ENCODE measurements at places on chromosomes 6 and 20.

DNA sequence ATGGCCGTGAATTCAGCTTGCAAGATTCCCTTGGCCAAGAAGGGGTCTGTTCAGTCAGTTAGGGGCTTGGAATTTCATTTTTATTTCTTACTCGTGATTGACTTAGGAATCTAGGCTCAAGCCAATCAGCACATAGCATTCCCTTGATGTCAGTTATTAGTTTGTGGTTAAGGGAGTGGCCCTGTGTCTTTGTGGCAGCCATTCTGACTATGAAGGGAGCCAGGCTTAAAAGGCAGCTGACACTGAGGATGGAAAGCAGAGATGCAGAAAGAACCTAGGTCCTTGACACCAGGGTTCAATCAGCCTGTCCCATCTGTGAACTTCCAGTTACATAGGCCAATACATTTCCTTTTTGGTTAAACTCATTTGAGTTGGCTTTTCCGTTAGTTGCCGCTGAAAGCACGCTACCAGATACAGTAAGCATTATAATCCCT lies 48.1 kb downstream of the MCUR1 start:
- no peak for DNase-seq

DNA sequence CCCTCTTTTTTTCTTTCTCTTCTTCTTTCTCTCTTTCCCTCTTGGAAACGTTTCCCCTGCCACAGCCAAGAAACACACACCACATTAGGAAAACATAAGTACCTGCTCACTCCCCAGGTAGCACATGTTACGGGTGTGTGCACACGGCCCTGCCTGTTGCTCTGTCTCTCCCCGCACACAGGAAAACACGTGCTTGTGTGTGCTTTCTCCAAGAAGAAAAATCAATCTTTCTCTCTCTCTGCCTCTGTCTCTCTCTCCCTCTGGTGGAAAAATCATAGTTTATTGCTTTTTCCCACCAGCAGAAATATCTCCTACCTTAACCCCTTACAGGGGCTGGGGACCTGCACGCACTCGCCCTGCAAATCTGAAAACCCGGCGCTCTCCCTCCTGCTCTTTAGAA lies 102.3 kb downstream of the EDN3 start:
- no peak for DNase-seq

DNA sequence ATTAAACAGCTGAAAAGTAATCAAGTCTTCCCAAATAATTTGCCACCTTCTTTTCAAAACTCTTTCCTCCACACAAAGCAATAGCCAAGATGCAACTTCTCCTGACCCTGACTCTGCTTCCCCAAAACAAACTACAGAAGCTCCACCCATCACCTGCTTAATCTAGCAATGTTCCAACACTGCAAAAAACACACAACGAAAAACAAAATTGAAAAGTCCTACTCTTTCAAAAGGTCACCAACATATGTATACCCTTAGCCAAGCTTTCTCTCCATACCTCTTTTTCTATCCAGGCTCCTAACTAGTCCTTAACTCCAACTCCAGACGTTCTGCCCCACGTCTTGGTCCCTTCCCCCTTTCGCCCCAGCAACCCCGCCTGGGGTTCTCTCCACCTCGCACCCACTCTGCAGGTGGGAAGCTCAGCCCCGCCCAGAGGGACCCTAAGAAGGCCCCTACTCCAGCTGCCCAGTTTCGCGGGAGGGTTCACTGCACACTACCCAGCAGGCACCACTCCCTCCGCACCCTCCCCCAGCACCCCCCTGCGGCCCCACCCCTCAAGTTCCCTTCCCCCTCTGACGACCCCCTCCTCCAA lies 717 bp downstream of the CSNK2A1 start:
- DNase-seq: no peak

DNA sequence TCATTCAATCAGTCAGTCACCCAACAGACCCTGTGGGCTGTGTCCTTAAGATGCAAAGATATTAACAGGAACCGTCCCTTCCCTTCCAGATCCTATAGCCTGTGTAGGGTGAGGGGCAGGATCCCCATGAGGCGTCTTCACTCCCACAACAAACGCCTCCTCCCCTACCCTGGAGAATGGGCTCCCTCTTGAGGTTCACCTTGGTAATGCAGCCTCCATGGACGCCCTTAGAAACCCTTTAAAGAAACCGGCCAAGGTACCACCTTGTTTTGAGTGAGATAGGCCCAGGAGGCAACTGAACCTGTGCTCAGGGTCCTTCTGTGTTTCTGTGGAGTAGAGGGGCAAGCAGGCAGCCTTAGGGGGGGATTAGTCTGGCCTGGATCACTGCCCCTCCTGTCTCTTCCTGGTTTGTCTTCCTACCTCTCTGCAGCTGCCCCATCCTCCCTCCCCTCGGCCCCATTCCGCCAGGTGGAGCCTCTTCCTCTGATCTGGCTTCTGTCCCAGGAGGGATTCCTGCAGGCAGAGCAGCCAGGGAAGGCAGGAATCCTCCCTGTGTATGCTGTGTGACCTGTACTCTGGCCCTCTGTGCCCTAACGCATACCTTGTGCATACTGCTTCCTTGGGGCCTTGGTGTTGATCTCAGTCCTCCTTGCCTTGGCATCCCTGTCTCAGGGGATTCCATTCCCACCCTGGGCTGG lies 6.6 kb upstream of the GUCA1A start:
- DNase-seq: peak; percentile 71
